AG04449 (cell line): ENCODE measurements at places on chromosomes 1 and 21.

GRCh38 chr1:3380469-3380868, 74.0 kb upstream of the ARHGEF16 start:
- no peak for DNase-seq

- no peak for DNase-seq
Observed at GRCh38 chr1:59005491-59006288, 221.8 kb upstream of the JUN start.

DNA sequence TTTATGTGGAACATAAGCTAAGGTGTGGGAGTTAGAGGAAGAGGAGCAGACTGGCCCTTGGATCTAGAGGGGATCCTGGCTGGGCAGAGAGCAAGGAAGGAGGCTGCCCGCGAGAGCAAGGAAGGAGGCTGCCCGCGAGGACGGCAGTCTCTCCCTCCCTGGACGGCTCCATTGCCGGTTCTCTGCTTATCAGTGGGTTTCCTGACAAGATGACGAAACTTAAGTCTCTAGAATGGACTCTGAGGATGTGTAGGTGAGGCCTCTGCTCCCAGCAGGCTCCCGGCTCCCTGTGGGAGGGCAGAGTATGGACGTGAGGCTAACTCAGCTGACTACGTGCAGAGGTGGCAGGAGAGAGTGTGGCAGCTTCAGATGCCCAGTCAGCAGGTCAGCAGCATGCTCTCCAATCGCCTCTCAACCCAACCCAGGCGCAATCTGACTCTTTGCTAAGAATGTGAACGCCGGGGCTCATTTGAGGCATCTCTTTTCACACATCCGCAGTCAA, 6.1 kb downstream of the MYBPHL start:
- no peak for DNase-seq

- no peak for DNase-seq
Observed at GRCh38 chr1:228827019-228827418, 91.7 kb downstream of the RHOU start.

DNA sequence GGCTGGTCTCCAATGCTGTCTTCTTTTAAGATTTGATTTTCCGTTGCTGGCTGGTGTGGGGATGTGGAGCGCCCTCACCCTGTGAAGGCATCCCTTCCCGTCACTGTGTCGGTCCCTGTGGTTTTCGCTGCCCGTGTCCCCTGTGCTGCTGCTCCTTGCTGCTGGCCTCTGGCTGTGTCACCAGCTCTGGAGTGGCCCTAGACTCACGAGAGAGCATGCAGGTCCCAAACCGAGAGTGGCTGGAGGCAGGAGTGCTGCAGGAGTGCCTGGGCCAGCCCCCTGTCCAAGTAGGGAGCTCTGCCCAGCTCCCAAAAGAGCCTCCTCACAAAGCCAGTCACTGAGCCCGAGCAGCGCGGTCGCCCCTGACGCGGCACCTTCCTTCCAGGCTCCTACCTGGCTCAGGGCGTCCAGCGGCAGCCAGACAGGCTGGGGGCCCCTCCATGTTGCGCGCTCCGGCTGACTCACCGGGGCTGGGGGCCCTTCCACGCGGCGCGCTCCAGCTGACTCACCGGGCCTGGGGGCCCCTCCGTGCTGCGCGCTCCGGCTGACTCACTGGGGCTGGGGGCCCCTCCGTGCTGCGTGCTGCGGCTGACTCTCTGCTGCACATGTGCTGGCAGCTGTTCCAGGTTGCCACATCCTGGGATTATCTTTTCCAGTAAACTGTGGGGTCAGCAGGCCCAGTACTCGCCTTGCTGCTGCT, 106.7 kb upstream of the COL6A1 start:
- peak; percentile 90 for DNase-seq

DNA sequence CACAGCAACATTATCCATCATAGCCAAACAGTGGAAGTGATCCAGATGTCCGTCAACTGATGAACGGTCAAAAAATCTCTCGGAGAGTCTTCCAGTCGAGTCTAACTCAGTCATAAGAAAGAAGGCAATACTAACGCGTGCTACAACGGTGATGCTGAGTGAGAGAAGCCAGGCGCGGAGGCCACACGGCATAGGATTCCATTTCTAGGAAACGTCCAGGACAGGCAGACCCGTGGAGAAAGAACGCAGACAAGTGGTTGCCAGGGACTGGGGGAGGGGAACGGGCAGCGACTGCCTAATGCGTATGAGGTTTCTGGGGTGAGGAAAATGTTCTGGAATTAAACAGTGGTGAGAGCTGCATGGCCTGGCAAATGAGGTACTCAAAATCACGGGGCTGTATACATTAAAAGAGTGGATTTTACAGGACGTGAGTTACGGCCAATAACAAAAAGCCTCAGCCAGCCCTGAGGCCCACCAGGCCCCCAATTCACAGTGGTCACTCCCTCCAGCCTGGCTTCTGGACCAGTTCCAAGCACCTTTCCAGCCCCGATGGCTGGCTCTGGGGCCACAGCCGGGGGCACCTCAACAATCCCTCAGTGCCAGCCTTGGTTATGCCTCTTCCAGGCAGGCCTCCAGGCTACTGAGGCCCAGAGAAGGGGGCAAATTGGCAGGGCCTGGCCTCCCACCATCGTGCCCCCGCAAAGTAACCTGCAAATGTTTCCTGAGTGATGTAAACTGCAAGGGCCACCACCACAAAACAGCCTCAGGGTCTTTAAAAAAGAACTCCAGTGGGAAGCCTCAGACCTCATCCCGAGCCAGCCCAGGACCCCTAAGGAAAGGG, 3.4 kb downstream of the WNT9A start:
- no peak for DNase-seq

DNA sequence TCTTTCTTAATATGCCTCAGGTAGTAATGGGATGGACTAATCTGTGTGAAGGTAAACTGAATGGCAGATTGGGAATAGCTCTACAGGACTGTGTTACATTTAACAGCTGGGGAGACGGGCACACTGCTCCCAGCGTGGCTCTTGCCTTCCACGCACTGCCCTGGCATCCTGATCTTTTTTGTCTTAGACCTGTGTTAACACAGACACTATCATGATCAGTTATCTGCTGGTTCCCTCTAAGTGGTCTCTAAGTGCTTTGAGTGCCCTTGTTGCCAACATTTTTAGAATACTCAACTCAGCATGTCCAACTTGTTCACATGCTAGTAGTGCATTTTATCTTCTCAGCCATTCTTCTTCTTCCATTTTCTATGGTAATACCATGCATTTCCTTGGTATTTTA, 208.1 kb downstream of the RYR2 start:
- DNase-seq = no peak

DNA sequence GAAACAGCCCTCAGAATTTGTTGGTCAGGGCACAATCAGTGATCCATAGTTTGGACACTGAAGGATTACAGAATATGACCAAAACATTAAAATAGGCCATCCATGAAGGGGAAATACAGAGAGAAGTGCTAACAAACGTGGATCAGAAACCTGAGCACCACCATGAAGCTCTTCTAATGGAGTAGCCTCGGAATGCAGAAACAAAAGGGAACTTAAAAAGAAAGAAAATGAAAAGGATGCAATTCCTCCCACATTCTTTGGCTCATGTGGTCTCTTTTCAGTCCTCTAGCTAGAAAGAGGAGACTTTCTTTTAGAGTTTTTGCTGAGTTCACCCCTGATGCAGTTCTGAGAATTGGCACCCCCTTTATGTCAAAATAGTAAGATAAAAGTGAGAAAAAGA, 989.8 kb upstream of the B3GALT2 start:
- DNase-seq = no peak

GRCh38 chr1:13494025-13494424, 19.8 kb downstream of the LRRC38 start:
- no peak for DNase-seq

- DNase-seq = no peak
Observed at GRCh38 chr1:107821340-107821739, 143.6 kb downstream of the VAV3 start.

- no peak for DNase-seq
Observed at GRCh38 chr1:182262425-182262824, 129.2 kb downstream of the GLUL start.

- DNase-seq = no peak
Observed at GRCh38 chr1:166221316-166221715, 54.5 kb upstream of the FAM78B start.

GRCh38 chr1:36161641-36162531, 5.9 kb downstream of the MAP7D1 start:
- DNase-seq = no peak

GRCh38 chr1:206854401-206855129, 10.9 kb upstream of the IL20 start:
- no peak for DNase-seq

- DNase-seq = no peak
Observed at GRCh38 chr1:109498161-109498801, 4.4 kb downstream of the CYB561D1 start.

- DNase-seq = no peak
Observed at GRCh38 chr1:50157306-50157941, 48.7 kb downstream of the ELAVL4 start.

- no peak for DNase-seq
Observed at GRCh38 chr1:223075834-223076233, 67.2 kb downstream of the TLR5 start.

- no peak for DNase-seq
Observed at GRCh38 chr1:229116114-229116513, 154.8 kb upstream of the RAB4A start.

- no peak for DNase-seq
Observed at GRCh38 chr1:117828201-117828600, 101.2 kb downstream of the GDAP2 start.

- peak; percentile 16 for DNase-seq
Observed at GRCh38 chr1:97571760-97572159, 349.1 kb downstream of the DPYD start.

DNA sequence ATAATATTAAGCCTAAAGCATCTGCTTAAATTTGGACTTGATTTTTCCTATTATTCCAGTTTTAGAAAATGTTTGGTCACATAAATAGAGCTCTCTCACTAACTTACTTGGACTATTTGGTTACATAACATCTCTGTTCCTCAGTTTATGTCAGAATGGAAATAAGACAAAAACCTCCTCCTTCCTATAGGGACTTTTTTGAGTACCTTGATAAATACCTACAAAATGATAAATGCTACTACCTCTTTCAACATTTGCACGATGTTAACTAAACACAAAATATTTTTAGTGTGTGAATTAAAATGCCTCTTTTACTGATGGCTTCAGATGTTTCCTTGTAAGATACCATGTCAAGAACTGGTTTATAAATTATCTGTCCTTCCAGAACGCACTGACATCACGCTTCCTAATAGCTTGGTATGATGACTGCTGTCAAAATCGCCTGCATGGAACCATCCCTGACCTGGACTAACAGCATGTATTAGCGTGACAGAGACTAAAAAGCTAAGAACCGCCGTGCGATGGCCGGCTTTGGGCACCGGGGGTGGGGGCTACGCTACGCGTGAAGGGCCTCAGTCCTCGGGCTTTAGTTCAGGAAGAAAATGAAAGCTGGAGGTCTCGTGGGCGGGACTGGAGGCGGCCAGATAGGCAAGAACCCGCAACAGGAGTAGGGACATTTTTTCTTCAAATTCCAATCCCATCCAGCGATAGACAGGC, 133.2 kb upstream of the BARHL2 start:
- no peak for DNase-seq

DNA sequence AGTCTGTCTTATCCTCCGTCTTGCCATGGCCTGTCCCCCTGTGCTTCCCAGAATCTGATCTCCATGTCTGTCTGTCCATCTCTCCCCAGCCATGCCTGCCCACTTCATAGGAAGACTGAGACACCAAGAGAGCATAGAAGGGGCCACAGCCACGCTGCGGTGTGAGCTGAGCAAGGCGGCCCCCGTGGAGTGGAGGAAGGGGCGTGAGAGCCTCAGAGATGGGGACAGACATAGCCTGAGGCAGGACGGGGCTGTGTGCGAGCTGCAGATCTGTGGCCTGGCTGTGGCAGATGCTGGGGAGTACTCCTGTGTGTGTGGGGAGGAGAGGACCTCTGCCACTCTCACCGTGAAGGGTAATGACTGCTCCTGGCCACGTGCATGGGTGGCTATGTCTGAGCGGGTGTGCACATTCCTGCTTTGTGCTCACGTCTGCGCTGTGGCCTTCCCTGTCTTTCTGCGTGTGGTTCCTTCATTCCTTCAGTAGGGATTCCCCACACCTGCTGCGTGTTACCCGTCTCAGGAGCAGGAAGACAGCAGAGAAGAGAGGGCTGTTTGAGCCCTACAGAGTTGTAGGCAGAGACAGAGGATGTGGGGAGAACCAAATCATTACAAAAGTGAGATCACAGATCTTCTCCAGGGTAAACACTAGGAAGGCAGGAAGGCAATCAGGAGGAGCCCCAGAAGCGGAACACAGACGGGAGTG, 80.8 kb downstream of the OBSCN start:
- DNase-seq = no peak

DNA sequence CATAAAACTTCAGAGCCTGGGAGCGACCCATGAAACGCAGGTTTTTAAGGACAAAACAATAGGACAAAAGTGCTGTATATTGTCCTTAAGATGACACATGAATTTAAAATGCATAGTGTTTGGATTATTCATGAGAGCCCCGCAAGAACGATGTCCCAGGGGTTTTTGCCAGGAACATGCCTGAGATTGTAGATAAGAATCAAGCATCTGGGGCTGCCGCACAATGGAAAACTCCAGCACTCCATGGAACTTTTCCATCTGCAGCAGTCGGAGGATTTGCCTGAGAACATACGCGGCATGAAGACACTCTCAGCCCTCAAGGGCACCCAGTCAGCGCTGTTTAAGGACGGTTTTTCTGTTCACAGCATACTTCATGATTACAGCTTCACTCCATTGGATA, 5.3 kb upstream of the ERG start:
- peak; percentile 36 for DNase-seq

DNA sequence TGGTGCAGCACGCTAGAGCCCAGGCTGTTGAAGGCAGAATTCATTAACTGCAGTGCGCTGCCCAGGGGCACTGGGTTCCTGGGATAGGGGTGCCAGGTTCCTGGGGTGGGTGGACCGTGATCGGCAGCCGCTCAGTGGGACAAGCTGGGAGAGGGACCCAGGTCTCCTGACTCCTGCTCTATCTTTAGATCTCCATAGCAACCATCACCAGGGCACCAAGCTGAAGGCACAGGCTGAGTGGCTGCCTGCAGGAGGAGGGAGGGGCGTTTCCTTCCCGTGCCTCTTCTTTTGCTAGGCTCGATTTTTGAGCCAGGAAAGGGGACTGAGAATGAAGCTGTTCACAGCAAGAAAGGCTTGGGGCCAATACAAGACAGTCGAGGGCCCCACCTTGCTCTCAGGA, 20.9 kb upstream of the CDCP2 start:
- no peak for DNase-seq

DNA sequence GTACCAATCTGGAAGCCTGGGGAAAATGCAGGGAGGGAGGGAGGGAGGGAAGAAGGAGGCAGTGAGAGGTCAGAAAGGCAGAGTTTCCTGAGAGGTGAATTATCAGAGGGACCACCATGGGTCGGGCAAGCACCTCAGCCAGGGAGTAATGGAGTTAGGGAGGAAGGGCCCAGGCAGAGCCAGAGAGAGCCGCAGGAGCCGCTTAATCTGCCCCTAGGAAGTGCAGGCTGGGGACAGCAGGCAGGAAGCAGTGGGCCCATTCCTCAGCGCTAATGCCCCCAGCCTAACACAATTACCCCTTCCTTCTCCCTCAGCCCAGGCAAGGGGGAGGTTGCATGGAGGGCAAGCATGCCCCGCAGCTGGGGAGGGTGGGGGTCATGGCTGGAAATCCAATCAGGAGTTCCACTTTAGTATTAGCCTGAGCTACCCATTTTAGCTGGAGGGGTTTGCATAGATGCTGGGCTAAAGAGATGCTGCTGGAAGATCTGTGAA, 109.0 kb downstream of the TMEM53 start:
- no peak for DNase-seq
